ENCODE measurements at places on chromosomes 12 and 14.

DNA sequence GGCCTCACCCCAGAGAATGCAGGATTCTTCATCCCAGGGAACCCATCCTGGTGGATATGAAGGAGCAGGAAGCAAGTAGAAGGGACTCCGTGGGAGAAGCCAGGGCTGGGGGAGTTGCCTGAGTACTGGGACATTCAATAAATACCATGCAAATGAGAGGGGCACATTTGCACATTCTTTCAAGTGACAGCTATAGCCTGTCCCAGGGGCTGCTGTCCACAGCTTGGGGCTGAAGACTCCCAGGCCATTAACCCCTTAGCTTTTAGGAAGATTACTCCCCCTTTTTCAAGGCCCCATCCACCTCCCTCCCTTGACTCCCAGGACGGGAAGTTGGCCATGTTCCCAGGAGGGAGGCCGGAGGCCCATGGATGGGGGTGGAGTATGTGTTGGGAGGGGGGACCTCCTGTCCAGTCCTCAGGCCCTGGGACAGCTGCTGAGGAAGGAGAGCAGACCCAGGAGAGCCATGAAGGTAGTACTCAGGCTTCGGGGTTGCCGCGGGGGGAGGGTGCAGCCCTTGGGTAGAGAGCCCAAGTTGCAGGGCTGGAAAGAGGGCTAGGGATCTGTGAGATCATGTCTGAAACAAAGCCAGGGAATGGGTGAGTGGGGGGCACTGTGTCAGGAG is 974 bp upstream of the TNS2 start:
- H3K36me3 ChIP-seq, result no peaks in the 10 kb centered on the region
- DNase-seq, result peak; percentile 61
- H3K4me3 ChIP-seq, result peak overlapping the region; percentile 24
- peaks cover 90% of the 10 kb centered on the region for H3K4me1 ChIP-seq
- no peaks in the 10 kb centered on the region for H3K27me3 ChIP-seq
- H3K27ac ChIP-seq, result peak overlapping the region; percentile 97

- H3K4me1 ChIP-seq, result no peaks in the 10 kb centered on the region
- H3K27me3 ChIP-seq, result no peaks in the 10 kb centered on the region
- no peak overlapping the region for H3K27ac ChIP-seq
These were observed 592.0 kb upstream of the LMO3 start for GRCh38 chr12:17197971-17198370.

GRCh38 chr14:102926104-102926503 is 3.6 kb downstream of the AMN start:
- DNase-seq, result no peak
- no peaks in the 10 kb centered on the region for H3K36me3 ChIP-seq
- H3K4me1 ChIP-seq, result peaks cover 55% of the 10 kb centered on the region
- H3K27me3 ChIP-seq, result peaks cover 64% of the 10 kb centered on the region
- no peak overlapping the region for H3K27ac ChIP-seq

DNA sequence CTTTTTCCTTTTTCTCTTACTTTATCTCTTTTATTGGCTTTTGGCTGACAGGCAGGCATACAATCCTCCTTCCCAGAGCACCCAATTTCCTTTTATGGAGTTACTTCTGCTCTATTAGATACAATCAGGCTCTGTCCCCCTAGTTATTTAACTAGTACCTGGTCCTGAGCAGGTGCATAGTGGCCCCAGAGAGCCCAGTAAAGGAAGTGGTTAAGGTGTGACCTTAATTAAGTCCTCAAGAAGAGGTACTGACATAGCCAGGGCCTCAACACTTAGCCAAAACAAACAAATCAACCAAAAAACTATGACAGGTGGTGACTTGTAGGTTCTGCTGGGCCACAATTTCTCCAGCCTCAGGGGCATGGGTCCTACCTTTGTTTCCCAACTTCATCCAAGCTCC is 82.9 kb downstream of the CCDC60 start:
- DNase-seq, result no peak
- peak overlapping the region; percentile 39 for H3K27ac ChIP-seq
- peaks cover 11% of the 10 kb centered on the region for H3K4me1 ChIP-seq
- H3K4me3 ChIP-seq, result no peak overlapping the region
- H3K36me3 ChIP-seq, result no peaks in the 10 kb centered on the region

- H3K27ac ChIP-seq, result no peak overlapping the region
- H3K36me3 ChIP-seq, result no peaks in the 10 kb centered on the region
- no peaks in the 10 kb centered on the region for H3K4me1 ChIP-seq
These were observed 424.2 kb downstream of the BCL11B start for GRCh38 chr14:98847521-98848468.

All from transverse colon (tissue), 4 donors.